ENCODE measurements at places on chromosomes 3 and 15. TPM values are rescaled to one million over a fixed set of nuclear protein-coding genes. Genes with fewer than 3 reads are reported as not detected.

DNA sequence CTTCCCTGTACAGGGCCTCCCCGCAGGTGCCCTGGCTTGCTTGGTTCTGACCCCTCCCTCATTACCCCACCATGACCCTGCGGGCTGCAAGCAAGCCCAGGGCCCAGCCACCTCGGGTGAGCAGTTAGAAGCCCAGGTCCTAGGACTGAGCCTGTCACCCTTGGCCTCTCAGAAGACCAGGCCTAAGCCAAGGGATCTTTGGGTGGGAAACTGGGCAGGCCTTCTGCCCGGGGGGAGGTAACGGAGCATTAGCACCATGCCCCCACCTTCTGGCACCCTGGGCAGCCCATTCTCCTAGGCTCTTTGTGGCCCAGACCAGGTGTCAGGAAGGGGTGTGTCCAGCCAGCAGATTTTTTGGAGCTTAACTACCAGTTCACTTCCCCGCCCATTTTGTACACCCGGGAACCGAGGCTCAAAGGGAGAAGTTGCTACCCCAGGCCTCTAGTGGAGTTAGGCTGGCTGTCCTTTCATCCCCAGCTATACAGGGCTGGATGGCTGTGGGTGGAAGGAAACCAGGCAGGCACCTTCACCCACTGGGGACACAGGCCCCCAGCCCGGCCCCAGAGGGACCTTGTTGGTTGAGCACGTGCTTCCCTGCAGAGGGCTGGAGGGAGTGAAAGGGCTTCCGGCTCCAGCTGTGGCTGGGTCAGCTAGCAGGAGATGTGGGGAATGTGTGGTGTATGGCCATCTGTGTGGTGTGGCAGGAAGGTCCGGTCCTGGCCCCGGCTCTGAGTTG, 1.4 kb downstream of the CSK start:
- no peak for DNase-seq

DNA sequence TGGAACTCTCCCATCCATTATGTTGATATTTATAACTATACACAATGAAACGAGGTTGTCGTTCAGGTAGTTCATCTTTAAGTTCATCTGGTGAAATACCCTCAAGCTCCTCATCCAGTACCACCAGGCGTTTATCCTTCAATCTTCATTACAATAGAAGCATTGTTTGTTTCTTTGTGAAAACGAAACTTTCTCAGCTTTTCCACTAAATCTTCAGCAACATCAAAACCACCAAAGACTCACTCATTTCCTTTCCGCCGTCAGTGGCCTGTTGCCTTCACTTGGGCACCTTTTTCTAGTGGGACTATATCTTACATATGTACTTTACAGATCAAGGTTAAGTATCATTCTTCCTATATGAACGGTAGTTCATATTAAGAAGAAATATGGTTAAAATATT, 44.1 kb upstream of the TFG start:
- no peak for DNase-seq

DNA sequence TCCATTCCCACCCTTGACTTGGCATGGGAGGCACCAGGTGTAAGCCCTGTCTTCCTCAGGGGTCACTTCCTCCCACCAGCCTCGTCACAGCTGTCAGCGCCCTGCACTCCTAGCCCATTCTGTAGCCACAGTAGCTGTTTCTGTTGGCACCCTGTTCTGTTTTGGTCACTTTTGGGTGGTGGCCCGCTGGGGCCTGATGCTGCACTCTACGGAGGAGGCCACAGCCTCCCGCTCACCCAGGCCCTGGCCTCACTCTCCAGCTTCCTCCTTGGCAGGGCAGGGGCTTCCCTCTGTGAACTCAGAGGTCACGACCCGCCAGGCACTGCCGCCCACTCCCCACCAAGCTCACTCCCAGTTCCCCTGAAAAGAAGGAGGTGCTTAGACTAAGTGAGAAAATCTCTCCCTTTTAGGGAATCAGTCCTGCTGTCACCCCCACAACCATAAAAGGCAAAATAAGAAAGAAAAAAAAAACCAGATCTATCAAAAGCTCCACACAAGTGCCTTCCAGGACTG, 68.4 kb downstream of the MGLL start:
- DNase-seq = no peak

- no peak for DNase-seq
These were observed 104.0 kb downstream of the KLHL25 start for GRCh38 chr15:85690561-85691231.

DNA sequence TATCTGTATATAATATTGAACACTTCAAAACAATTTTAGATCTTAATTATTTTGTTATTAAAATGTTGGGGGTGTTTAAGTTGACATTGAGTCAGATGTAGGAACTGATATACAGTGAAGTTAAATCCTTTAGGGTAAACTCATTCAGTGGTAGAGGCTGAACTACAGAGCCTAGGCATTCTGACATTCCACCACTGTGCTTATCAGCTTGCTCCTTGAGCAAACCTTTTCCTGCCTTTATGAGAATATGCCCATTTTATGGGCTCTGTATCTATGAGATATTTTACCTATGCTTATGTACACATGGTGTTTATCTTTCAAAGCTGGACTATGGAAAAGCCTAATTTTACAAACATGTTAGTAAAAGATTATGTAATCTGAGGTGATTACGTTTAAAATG, 407.5 kb downstream of the ZBTB20 start:
- no peak for DNase-seq

- DNase-seq = no peak
These were observed 11.5 kb downstream of the TATDN2 start for GRCh38 chr3:10259798-10260197.

GRCh38 chr3:9231006-9231405, 18.4 kb downstream of the SRGAP3 start:
- peak; percentile 85 for DNase-seq

The TRIM42 gene
- total RNA-seq = not detected

The AVEN gene
- 8.1 TPM for total RNA-seq

The ATG3 gene
- total RNA-seq = 43.0 TPM

Measured in spinal cord (tissue), 10 donors.